ENCODE measurements at places on chromosomes 6 and 20. TPM values are rescaled to one million over a fixed set of nuclear protein-coding genes. Genes with fewer than 3 reads are reported as not detected.
A peak's percentile ranks its signal among the peaks of the same experiment; 100 is the strongest.

DNA sequence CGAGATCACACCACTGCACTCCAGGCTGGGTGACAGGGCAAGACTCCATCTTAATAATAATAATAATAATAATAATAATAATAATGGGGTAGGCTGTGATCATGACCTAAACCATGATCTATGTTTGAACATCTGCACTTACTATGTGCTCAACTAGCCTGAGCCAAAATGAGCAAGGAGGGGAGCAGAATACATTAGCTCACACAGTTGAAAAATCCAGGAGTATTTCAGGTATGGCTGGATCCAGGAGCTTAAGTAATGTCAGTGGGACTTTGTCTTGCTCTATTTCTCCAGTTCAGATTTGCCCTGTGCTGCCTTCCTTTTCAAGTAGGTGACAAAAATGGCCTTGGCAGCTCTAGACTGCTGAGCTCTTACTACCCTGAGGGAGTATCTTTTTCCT, 32.7 kb upstream of the SLC9A8 start:
- no peak for DNase-seq

Gene PAX1
- total RNA-seq = not detected

GRCh38 chr6:37060195-37060559, 54.7 kb downstream of the FGD2 start:
- DNase-seq = no peak

Gene TNF
- not detected for total RNA-seq

DNA sequence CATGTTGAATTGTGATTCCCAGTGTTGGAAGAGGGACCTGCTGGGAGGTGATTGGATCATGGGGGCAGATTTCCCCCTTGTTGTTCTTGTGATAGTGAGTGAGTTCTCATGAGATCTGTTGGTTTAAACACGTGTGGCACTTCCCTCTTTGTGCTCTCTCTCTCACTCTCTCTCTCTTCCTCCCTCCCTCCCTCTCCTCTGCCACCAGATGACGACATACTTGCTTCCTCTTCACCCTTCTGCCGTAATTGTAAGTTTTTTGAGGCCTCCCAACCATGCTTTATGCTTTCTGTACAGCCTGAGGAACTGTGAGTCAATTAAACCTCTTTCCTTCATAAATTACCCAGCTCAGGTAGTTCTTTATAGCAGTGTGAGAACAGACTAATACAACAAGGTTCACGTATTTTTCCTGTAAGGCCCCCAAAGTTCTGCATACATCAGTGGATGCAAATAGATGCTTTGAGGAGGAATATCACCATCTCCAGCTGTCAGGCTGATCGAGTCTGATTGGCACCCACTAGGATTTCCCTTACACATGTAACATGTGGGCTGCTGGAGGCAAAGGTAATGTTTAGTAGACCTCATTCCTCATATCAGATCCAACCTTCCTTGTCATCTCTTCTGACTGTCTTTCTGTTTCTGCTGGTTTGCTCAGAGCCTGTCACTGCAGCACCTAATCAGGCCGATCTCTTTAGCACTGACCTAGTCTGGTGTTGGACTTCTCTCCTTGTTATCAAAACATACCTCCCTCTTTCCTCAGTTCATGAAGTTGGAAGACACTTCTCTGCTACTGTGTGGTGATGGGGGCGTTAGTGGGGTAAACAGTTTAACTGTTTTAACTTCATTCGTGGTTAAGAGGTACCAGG, 54.3 kb upstream of the BACH2 start:
- no peak for DNase-seq

Gene CLDN20
- not detected for total RNA-seq

Gene DSTN
- total RNA-seq = 445 TPM

Gene C4A
- 1.6 TPM for total RNA-seq

- no peak for DNase-seq
These were observed 161.8 kb downstream of the DLL1 start for GRCh38 chr6:170128811-170129681.

DNA sequence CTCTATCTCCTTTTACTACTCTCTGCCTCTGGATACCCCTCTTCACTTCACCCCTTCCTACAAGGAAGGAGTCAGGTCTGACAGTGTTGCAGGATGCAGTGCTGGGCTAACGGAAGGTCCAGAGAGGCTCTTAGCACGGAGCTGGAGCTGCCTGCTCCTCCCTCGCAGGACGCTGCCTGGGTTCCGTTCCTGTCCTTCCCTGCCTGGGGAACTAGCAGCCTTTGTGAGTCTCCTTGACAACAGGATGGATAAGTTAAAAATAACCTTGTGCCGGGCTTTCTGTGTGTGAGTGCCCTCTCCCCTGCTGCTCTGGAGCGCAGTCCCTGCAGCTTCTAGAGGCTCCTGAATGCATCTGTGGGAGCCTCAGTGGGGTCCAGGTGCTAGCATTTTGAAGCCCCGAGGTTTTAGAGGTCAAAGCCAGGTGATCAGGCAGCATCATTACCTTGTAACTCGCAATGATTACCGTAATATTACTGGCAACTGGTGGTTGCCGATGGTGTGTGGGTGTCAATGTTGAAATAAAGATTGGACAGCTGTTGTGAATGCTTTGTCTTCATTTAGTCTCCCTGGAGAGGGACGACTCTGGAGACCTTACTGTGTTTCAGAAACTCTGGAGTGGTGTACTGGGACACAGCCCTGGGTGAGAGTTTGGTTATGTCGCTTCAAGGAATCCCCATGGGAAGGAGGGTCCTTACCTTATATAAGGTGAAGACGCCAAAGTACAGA, 44.4 kb downstream of the CDS2 start:
- DNase-seq = no peak

Gene MAK
- total RNA-seq = 0.02 TPM

- DNase-seq = no peak
These were observed 9.0 kb downstream of the C20orf203 start for GRCh38 chr20:32664678-32665159.

- DNase-seq = no peak
These were observed 553.7 kb upstream of the JARID2 start for GRCh38 chr6:14692208-14692607.

- no peak for DNase-seq
These were observed 89.6 kb downstream of the PCSK2 start for GRCh38 chr20:17316316-17317038.

Gene PCNA
- 529 TPM for total RNA-seq

Gene CD83
- total RNA-seq = 5.3 TPM

DNA sequence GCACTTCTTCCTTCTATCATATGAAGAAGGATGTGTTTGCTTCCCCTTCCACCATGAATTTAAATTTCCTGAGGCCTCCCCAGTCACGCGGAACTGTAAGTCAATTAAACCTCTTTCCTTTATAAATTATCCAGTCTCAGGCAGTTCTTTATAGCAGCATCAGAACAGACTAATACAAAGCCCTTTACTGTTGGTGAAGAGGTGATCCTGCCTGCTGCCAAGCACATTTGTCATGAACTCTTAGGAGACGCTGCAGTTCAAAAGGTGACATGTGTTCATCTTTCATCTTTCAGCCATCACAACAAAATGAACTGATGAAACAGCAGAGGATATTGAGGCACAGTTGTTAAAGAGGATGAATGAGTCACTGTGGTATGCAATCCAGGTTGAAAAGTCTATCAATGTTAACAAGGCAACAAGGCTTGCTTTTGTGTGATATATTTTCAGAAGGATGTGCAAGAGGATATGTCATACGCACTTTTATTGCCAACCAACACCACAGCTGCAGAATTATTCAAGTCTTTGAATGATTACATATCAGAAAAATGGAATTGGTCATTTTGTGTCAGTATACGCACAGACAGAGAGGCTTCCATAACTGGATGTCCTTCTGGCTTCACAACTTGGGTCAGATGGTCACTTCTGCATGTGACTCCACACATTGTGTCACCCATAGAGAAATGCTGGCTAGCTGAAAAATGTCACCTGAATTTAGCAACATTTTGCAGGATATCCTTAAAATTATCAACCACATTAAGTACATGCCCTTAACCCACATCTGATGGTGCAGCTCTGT, 52.4 kb upstream of the PLN start:
- no peak for DNase-seq

Gene HTR1E
- not detected for total RNA-seq

Gene FAM120B
- 7.4 TPM for total RNA-seq

- DNase-seq = no peak
These were observed 50.9 kb upstream of the DUSP22 start for GRCh38 chr6:241336-241865.

DNA sequence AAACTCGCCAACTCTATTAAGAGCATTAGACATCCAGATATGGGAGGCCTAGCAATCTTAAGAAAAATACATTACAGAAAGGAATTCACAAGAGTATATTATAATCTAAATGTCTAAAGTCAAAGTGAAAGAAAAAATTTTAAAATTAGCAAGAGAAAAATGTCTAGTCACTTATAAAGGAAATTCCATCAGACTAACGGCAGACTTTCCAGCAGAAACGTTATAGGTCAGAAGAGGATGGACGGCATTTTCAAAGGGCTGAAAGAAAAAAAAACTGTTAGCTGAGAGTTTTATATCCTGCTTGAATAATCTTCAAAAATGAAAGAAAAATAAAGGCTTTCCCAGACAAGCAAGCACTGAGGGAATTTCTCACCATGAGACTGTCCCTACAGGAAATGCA, 269.0 kb downstream of the HDGFL1 start:
- DNase-seq = no peak

DNA sequence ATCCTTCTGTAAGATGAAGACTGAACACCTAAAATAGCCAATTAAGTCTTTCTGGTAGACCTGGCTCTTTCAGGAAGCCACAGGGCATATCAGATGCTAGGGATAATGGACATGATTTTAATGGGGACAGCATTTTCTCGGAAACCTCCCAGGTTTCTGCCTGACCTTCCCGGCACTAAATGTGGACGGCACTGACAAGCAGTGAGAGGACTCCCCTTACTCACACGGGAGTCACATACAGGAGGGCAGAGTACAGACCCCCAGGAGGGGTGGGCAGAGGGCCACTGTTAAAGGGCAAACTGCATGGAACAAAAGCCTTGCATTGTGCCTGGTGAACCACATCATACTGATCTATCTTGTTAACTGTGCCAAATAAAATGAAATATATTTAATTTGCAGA, 19.9 kb downstream of the PSMG4 start:
- DNase-seq = no peak

- DNase-seq = no peak
These were observed 411.8 kb downstream of the CDKAL1 start for GRCh38 chr6:20946022-20946421.

- DNase-seq = no peak
These were observed 203.8 kb upstream of the PCSK2 start for GRCh38 chr20:17023036-17023435.

GRCh38 chr6:107536180-107536961, 46.5 kb downstream of the SOBP start:
- no peak for DNase-seq

DNA sequence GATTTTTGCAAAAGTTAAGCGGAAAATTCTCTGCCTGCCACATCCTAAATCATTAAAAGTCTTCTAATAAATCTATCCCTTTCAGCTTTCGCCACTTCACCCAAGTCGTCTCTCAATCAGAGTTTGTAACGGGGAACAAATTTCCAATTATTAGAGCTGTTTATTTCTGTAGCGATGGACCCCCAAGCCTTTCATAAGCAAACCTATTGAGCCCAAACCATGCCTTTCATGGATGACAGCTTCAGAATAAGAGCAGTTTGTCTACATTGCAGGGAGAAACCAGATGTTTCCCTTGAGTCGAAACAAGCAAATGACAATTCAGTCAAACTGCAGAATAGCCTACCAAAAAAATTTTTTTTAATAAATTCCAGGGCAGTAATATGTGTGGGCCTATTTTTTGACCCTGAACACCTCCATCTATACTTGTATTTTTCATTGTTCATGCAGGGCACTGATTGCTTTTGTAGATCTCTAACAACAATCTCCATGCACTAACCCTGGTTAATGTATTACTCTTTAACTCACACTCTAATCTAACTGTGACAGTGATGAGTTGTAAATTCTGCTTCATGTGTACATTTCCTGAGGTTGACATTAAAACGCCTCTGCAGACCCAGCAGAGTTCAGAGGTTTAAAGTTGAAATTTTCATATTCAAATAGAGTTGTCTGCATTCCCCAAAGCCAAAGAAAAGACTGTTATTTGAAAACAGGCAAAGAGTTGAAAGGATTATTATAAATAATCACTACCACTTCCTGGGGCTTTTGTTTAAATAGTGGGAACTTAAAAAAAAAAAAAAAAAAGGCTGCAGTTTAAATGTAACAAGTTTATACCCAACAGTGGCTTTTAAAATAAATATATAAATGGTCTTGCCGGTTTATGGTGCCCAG, 64.5 kb downstream of the ATP9A start:
- no peak for DNase-seq

GRCh38 chr20:17756529-17756928, 56.8 kb downstream of the BANF2 start:
- DNase-seq = no peak

DNA sequence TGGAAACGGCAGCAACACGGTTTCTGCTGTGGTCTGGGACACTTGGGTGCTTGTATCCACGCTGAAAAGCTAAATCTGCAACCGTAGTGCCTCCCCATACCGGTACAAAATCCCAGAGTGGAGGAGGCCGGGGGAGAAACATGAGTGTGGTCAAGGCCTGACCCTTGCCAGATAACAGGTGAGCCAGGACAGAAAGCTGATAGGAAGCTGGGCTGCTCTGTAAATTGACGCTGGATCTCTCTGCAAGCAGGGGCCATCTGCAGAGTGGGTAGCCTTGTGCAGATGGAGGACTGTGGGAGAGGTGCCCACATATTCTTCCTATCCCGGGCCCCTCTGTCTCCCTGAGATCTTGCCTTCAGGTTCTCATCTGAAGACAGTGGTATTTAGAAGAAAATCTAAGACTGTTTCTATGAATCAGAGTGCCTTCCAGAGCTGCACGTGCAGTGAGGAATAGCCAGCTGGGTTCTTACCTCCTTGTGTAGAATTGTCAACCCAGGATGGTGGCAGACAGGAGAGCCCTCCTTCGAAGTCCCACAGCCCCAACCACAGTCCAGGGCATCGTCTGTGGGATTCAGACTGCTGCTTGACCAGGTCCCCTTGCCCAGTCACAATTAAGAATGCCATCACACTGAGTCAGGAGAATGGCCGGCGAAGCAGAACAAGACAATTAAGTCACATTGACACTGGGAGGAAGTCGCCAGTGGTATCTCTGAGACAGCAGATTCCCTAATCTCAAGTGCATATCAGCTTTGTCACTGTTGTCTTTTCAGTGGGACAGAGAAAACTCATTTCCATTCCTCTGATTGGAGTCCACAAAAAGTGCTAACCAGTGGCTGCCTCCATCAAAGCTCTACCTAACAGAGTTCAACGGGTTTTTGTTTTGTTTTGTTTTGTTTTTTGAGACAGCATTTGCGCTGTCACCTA, 100.0 kb upstream of the RIPOR2 start:
- peak; percentile 40 for DNase-seq

- DNase-seq = no peak
These were observed 2.6 kb downstream of the ARMC2 start for GRCh38 chr6:108850669-108851465.

Gene OR2B6
- total RNA-seq = not detected

Gene SYNDIG1
- total RNA-seq = 4.9 TPM

Gene MMP24
- total RNA-seq = 14.2 TPM

Data from A172 (cell line).